ENCODE measurements at places on chromosomes 16 and 17.

DNA sequence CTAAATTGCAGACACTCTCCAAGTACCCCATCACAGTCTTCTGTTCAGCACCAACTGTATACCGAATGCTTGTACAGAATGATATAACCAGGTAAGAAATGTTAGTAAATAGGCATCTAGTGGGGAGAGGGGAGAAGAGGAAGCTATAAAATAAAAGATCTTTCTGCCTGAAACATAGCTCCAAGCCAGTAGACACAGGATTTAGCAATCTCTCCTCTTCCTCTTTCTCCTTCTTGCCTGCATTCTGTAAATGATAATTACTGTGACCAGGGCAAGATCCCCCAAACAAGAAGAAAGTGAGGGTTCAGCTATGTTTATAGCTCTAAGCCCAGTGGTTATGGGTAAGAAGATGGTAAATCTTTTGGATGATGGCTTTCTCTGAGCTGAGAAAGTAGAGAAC lies 17.9 kb downstream of the ACSM3 start:
- no peak for DNase-seq

DNA sequence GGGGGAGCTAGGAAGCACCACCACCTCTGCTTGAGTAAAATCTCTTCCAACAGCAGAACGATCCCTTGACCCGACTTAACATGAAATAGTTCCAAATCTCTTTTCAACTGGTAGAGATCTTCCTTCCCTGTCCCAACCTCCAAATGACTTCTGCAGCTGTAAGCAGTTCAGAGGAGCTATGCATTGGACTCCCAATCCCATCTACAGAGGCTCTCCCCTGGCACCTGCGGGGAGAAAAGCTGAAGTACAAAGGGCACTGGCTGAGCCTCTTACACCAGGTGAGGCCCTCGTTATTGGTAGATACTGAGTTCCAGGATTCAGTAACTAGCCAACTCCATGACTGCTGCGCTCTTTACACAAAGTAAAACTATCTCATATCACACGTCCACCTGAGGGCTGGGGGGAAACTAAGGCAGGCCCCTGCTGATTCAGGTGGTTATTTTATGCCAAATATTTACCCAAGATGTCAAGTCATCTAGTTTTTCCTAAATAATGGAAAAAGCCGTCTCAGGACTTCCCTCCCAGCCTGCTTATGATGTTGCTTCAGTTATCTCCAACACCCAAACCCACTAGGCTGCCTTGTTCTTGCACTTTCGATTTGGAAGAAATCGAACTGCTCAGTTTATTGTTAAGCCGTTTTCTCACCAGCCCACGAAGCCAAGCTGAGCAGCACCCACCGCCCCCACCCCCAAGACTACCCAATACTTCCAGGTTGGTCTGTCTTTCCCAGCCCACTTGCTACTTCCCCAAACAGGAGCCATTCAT lies 3.2 kb downstream of the ACTG1 start:
- peak; percentile 41 for DNase-seq

DNA sequence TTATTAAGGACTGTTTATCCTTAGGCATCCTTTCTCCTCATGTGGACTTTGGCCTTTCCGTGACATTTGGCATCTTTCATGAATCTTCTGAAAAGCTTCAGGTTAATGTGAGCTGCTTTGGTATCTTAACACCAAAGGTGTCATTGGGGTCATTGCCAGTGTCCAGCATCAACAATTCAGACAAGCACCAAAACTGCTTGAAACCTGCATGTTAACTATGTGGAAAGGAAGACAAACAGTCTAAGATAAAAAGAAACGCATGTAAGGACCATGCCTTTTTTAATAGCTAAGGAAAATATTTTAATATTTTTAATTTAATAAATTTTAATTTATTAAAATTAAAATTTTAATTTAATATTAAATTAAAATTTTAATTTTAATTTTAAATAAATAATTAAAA lies 7.9 kb downstream of the ALOX12 start:
- DNase-seq, result no peak

DNA sequence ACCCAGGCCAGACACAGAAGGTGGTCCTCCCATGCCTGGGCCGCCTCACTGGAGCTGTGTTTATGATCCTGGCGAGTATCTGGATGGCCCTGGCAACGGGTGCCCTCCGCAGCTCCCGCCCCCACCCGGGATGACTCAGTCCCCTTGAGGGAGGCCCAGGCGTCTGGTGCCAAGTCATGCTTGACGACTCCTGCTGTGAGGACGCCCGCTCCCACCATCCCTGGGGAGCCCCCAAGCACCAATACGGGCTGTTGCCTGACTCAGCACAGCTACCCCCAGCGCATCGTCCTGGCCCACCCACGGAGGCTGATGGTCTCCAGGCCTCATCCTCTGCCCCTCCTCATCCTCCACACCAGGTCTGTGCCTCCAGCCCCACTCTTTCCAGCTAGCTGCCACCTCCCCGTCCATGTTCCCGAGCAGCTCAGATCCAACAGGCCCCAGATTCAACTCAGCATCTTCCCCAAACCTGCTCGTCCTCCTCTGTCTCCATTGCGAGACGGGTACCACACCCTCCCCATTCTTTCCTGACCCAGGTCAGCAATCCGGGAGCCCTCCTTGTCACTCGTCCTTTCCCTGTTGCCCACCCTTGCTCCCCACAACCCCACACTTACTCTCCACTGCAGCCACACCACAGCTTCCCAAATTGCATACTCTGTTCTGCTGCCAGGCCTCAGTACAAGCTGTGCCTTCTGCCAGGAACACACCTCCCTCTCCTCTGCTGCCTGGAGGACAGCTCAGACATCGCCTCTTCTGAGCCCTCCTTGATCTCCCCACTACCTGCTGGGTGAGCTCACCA lies 2.6 kb downstream of the CAMKK1 start:
- DNase-seq, result peak; percentile 96

- no peak for DNase-seq
Measured at GRCh38 chr17:82831041-82831817, 8.6 kb downstream of the ZNF750 start.

- no peak for DNase-seq
Measured at GRCh38 chr17:21146362-21147015, 19.7 kb downstream of the DHRS7B start.

- DNase-seq, result no peak
Measured at GRCh38 chr17:29608986-29609385, 13.7 kb downstream of the CORO6 start.

DNA sequence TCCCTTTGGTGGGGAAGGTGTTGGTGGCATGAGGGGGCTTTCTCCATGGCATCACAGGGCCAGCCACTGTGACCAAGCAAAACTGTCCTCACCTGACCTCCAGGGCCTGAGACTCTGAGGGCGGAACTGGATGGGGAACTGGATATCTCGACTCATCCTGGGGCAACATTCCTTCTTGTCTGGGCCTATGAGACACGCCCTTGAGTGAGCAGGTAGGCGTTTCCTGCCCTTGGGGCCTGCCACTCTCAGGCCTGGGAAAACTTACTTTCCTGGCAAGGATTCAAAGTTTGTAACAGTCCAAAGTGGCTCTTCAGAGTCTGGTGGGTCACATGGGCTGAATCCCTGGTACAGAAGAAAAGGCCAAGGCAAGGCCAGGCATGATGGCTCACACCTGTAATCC lies 9.6 kb downstream of the MT1X start:
- DNase-seq, result peak; percentile 30

- no peak for DNase-seq
Measured at GRCh38 chr16:49780433-49780832, 75.5 kb downstream of the ZNF423 start.

DNA sequence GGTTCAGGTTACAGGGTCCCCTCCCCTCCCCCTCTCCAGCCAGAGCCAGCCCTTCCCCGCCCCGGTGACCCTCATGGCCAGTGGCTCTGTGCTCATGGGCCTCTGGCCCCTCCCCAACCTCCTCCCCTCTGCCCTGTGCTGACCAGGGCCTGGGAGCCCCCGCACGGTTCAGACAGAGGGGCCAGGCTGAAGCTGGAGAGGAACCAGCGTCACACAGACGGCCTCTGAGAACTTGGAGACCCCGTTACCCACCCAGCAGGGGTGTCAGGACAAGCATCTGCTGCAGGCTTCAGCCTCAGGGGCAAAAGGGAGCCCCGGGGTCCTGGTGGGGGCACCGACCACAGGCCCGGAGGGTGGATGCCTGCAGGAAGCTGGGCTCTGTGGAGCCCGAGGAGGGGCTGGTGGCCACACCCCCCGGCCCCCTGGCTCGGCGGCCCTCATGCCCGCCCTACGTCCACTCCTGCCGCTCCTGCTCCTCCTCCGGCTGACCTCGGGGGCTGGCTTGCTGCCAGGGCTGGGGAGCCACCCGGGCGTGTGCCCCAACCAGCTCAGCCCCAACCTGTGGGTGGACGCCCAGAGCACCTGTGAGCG lies at the start of gene WFIKKN1:
Gene WFIKKN1, plus strand, starts transcription at position 171 of the 591 bp plus-strand sequence. Its CDS starts 269 bp downstream, at position 440.
- DNase-seq, result no peak

DNA sequence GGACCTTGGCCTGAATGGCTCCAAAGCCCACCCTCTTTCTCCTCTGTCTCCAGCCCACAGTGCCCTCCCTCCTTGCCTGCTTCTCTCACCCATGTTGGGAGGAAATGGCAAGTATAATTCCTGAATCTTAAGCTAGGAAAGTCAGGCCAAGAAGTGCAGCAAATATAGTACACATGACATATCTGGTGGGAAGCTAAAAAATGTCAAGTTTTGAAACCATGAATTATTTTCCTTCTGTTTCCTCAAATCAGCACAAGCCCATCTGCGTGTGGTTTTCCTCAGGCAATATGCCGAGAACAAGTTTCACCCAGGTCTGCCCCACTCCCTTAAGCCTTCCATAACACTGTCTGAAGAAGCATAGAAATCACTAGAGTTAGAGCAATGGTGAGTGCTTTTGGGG lies 502.8 kb upstream of the CDH11 start:
- peak; percentile 38 for DNase-seq

DNA sequence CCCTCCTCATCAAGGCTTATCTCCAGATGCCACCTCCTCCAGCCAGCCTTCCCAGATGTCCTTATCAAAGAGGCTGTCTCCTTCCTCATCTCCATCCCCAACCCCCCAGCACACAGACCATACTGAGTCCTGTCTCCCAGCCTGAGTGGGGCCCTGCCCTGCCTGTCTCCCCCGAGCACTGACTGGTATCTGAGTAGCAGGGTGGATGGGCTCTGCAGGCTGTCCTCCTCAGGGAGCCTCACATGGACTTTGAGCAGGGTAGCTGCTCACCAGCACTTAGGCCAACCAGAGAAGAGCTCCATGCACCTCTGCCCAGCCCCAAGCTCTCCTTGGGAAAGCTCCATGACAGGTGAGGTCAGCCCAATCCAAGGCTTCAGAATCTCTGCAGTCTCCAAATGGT lies 20.0 kb upstream of the ITGA3 start:
- DNase-seq, result no peak

DNA sequence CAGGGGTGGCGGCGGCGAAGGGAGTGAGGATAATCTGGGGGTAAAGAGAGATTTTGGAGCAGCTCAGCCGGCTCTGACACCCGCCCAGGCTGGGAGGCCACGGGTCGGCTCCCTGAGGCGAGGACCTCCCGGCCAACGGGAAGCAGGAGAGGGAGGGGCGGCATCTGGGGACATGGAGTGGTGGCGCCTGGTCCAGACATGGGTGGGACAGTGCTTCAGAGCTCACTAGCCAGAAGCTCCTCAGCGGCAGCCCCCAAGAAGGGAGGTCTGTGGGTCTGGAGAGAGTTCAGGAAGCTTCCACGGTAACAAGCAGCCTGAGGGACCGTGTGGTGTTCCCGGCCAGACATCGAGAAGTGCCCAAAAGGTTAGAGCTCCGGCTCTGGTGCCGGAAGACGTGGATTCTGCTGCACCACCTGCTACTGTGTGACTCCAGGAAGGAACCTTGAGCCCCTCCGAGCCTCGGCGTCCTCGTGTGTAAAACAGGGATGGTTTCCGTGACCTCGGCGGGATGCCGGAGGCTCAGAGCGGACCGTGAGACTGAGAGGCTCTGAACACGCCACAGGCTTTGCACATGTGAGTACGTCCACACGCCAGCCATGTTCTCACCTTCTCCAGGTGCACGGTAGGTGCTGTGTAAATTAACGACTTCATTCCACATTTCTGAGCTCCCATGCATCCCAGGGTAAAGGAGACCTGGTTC lies 56.9 kb downstream of the TIMM22 start:
- no peak for DNase-seq

DNA sequence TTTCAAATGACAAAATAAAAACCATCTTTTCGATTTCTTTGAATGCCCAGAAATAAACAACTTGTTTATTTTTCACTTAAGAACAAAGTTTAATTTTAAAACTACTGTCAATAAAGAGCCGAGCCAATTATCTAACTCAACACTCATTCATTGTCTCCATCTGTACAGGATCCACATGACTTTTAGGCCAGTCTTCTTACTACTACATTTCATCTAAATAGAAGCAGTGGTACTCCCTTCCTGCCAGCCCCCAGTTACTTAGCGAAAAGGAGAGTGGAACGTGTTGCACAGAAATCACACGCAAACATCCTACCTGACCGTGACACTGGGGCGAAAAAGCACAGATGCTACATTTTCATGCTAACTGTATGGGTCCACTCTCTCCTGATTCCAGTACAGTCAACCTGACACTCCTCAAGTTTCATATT lies 1.2 kb downstream of the GNA13 start:
- DNase-seq, result no peak

- DNase-seq, result no peak
Measured at GRCh38 chr16:75527825-75528299, 8.0 kb downstream of the CHST5 start.

GRCh38 chr17:30547778-30548573 lies 70.8 kb downstream of the GOSR1 start:
- no peak for DNase-seq

DNA sequence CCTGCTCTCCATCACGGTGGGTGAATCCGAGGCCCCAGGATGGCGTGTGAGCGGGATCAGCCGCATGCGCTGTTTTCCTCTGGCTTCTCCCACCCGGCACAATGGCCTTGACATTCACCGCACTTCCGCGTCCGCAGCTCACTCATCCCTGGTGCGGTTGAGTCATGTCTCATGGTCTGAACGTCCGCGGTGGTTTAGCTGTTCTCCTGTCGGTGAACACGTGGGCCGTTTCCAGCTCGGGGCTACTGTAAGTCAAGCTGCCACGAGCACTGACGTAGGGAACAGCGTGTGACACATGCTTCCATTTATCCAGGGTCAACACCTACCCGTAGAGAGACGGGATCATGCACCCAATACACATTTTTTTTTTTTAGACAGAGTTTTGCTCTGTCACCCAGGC lies 15.3 kb upstream of the CACNA1H start:
- DNase-seq, result peak; percentile 72

DNA sequence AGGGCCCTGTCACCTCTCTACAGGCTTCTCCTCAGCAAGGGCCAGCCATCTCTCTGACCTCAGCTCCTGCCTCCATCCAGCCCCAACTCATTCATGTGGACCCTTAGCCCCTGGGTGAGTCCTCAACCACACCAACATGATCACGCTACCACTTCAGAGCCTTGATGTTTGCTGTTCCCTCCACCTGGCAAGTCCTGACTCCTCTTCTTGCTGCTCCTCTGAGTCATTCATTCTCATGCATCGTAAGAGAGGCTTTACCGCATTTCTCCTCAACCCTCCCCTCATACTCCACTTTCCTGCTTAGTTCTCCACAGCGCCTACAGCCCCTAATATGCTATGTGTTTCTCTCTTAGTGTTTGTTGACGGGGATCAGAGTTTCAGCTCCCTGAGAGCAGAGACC lies 99.9 kb downstream of the C17orf67 start:
- DNase-seq, result no peak

All from fibroblast of mammary gland (primary cell).